Activated CD8-positive, alpha-beta T cell treated with anti-CD3 and anti-CD28 coated beads for 36 hours (primary cell): ENCODE measurements at places on chromosomes 5 and 9. TPM values are rescaled to one million over a fixed set of nuclear protein-coding genes. Genes with fewer than 3 reads are reported as not detected.

LCN9 gene
- not detected for total RNA-seq

C9orf153 gene
- total RNA-seq, result 0.40 TPM

NKD2 gene
- 2.3 TPM for total RNA-seq

PRSS3 gene
- not detected for total RNA-seq

FRMPD1 gene
- not detected for total RNA-seq

DNA sequence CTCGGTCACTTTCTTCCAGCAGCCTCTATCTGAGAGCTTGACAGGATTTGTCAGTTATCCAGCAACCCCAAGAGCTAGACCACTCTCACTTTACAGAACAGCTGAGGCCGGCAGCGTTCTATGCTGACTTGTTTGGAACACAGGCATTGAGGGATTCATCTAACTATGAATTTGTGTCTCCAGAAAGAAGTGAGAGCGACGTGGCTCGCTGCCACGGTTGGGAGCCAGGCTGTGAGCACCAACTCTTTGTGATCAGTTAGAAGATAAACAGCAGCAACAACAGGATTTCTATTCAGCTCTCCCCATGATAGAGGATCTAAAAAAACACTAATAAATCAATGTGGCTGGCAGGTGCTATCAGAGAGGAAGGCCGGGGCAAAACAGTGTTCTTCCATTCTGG, 58.6 kb downstream of the NPR3 start:
- DNase-seq, result no peak

GRCh38 chr5:173645437-173645807, 29.0 kb upstream of the BOD1 start:
- no peak for DNase-seq

DNA sequence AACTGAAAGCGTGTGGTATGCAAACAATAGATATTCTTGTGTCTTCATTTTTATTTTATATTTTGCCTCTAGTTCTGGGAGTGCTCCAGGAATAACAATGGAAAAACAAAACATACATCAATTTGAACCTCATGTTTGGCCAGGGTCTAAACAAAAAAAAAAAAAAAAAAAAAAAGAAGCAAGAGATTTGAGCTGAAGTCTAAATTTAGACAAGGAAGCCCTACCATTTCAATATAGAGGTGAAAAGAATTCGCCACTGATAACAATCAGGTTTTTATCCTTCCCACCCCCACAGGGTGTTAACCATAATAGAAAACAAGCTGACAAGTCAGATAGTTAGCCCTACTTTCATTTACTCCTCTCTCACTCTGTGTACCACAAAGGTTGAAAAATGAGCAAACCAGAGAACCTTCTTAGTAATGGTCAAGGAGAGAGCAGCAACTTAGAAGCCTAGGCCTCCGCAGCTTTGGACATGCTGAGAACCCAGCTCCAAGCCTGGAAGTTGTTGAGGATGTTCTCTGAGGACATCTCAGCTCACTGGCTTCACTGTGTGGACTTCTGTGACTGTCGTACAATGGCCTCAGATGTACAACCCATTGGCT, 118.2 kb upstream of the HMHB1 start:
- peak; percentile 12 for DNase-seq

- no peak for DNase-seq
Measured at GRCh38 chr5:57277085-57277484, 103.2 kb downstream of the GPBP1 start.

GRCh38 chr5:50853151-50853550, 186.7 kb downstream of the PARP8 start:
- peak; percentile 2 for DNase-seq

DNA sequence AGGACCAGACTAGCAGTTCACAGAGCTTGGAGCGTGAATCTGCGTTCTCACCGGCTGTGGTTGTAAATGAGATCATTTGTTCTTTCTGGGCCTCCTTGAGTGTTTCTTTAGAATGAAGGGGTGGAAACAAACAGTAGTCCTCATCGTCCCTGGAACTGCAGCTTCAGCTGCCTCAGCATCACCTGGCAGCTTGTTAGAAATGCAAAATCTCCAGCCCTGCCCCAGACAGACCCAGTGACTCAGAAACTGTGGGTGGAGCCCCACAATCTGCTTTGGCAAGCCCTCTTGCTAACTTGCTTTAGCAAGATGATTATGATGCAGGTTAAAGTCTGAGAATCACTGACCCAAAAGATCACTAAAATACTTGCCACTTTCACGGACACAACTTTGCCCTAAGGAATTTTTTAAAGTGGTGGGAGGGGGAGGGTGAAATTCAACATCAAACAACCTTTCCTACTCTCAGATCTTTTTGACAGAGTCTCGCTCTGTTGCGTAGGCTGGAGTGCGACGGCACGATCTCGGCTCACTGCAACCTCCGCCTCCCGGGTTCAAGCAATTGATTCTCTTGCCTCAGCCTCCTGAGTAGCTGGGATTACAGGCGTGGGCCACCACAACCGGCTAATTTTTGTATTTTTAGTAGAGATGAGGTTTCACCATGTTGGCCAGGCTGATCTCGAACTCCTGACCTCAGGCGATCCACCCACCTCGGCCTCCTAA, 86.0 kb downstream of the BRINP1 start:
- no peak for DNase-seq

GRCh38 chr5:36360307-36360706, 58.6 kb upstream of the RANBP3L start:
- peak; percentile 4 for DNase-seq

- DNase-seq, result no peak
Measured at GRCh38 chr5:137282216-137282615, 216.9 kb downstream of the SPOCK1 start.

DNA sequence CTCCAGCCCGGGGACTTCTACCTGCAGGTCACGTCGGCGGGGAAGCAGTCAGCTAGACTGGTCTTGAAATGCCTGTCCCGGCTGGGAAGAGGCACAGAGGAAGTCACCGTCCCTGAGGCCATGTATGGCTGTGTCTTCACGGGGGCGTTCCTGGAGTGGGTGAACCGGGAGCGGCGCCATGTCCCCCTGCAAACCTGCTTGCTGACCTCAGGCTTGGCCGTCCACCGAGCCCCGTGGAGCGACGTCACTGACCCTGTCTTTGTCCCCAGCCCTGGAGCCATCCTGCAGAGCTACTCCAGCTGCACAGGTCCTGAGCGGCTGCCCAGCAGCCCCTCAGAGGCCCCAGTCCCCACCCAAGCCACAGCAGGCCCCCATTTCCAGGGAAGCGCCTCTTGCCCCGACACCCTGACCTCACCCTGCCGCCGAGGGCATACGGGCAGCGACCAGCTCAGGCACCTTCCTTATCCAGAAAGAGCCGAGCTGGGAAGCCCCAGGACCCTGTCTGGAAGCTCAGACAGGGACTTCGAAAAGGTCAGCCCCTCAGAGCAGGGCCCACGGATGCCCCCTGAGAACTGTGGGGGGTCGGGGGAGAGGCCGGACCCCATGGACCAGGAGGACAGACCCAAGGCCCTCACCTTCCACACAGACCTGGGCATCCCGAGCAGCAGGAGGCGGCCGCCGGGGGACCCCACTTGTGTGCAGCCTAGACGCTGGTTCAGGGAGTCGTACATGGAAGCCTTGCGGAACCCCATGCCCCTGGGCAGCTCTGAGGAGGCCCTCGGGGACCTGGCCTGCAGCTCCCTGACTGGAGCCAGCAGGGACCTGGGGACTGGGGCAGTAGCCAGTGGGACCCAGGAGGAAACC, 47.8 kb downstream of the PLEKHG4B start:
- DNase-seq, result no peak

GRCh38 chr9:108113596-108113995, 624.0 kb upstream of the KLF4 start:
- DNase-seq, result no peak

DNA sequence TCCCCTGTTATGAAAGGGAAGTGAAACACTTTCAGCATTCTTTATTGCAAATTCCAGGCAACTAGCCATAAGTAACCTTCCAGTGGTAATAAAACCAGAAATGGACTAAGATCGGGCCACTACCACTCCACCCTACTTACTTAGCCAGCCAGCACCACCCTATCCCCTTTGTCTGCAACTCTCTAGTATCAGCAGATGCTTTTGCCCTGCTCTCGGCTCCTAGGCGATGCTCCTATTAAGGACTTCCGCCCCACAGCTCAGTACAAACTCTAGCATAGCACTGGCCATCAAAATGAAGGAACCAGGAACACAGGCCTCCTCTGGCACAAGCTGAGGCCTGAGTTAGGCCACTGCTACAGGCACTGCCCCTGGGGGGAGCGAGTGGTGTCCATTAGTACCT, 81.2 kb downstream of the GLDC start:
- DNase-seq, result no peak

DNA sequence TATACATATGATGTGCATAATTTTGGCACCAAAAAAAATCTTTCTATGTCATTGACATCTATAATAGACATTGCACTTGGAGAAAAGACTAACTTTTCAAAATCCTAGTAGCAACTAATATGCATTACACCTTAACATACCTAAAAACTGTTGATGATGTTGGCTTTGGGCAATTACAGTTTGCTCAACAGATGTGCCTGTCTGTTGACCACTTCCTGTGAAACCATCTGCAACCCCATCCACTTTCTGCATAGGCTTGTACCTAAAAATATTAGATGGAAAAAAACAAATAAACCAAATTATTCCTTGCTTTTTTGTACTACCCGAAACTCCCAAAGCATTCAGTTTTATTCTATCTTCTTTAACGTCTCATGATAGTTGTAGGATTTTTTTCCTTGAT, 248.6 kb downstream of the RFX3 start:
- no peak for DNase-seq

DNA sequence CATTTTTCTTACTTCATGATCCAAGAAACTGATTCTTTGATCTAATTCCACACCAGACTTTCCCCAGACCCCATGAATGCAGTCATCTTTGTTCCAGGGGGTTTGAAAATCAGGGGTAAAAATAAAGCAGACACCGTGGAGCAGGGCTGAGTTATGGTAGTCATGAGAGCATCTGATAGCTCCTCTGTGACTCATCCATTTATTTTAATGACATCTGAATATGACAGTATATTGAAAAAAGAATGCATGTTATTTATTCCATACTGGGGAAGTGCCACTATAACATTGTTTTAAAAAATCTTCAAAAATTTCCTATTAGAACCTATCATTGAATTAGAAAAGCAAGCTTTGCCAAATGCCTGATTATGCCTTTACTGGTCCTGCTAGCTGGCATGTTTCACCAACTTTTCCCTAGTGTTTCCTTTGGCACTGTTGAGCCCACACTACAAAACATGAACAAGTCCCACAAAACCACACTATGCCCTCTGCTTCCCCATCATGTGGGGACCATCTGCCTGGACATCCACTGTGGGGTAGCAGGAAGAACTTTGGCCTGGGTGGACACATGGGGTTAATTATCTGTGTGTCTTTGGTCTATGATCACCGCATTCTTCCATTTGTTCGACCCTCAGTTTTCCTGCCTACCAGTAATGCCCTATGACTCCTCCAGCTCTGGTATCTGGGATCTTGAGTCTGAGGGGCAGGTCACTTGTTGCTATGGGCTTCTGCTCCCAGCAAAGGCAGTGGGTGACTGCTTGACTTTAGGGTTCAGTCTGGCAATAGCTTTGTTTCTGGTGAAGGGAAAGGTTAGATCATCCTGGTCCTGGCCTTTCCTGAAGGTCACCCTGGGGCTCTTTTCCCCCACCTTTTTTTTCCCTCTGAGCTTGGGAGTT, 82.7 kb upstream of the PANK3 start:
- no peak for DNase-seq
